NCI-H2081 treated with DMSO at 0.1 percent for 48 hours (cell line): ENCODE measurements at places on chromosomes 16 and 17.

DNA sequence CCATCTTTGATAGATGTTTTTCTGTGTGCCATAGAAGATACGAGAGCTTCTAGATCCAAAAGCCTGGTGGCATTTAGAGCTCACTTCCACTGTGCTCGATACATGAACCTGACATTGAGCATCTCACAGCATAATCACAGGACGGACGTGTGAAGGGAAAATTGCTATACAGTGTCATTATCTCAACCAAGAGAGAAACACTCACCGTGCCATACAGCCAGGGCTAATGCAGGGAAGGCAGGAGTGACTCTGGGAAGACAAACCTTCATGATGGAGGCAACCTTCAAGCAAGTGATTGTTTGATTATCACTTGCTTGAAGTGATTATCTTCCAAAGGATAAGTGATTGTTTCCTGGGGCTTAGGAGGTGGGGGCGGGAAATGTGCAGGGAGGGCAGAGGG is 218.2 kb upstream of the HSBP1 start:
- no peak for DNase-seq

DNA sequence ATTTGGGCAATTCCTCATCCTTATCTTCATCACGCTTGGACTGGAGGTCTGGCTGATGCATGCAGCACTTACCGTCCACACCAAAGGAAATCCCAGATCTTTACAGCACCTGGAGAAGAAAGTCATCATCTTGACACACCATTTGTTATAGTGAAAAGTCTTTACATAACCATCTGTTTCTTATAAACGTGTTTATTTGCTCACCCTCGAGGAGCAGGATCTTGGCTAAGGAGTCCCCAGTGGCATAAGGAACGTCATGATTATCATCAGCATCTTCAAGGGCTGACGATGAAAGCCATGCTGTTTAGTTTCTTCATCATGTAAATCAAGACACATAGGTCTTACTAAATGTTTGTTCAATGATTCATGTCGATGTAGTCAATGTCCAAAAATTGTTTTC is 248.8 kb upstream of the ELAC2 start:
- DNase-seq: no peak

DNA sequence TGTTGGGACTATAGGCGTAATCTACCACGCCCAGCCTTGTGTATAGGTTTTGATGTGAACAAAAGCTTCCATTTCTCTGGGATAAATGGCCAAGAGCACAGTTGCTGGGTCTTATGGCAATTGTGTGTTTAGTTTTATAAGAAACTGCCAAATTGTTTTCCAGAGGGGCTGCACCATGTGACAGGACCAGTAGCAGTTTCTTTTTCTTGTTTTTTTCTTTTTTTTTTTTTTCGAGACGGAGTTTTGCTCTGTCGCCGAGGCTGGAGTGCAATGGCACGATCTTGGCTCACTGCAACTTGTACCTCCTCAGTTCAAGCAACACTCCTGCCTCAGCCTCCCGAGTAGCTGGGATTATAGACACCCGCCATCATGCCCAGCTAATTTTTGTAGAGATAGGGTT is 34.3 kb upstream of the CBX4 start:
- no peak for DNase-seq

GRCh38 chr16:11735787-11736186 is 6.9 kb downstream of the TXNDC11 start:
- DNase-seq: no peak

DNA sequence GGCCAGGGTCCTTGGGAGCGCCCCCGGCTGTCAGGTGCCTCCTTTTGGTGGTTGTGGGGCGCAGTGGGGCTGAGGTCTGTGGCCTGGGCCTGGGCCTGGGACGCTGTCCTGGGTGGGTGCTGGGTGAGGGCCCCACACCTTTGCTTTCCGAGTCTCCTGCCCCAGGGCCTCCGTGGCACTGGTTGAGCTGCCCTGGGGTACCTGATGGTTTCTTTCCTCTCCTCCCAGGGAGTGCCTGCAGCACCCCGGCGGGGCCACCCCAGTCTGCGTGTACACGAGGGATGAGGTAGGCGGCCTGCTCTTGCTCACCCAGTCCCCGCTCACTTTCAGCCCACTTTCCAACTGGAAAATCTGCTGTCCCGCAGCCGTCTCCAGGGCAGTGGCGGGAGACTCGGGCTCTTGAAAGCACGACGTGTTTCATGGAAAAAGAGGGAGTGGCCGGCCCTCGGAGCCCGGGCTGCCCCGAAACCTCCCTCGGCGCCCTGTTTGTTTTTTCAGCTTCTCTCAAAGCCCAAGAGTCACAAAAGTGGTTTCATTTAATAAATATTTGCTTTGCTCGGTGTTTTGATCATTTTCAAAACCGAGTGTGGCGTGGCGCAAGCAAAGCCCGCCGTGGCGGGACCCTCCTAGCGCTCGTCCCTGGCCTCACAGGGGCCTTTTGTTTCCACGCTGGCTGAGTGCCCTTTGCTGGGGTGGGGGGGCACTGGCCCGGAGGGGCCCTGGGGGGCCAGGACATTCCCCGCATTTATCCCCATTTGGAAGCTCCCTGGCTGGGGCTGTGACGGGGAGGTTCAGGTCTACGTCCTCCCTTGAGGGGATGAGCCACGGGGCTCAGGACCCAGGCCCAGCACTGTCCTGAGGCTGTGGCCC is 17.4 kb downstream of the ASPSCR1 start:
- DNase-seq: no peak

DNA sequence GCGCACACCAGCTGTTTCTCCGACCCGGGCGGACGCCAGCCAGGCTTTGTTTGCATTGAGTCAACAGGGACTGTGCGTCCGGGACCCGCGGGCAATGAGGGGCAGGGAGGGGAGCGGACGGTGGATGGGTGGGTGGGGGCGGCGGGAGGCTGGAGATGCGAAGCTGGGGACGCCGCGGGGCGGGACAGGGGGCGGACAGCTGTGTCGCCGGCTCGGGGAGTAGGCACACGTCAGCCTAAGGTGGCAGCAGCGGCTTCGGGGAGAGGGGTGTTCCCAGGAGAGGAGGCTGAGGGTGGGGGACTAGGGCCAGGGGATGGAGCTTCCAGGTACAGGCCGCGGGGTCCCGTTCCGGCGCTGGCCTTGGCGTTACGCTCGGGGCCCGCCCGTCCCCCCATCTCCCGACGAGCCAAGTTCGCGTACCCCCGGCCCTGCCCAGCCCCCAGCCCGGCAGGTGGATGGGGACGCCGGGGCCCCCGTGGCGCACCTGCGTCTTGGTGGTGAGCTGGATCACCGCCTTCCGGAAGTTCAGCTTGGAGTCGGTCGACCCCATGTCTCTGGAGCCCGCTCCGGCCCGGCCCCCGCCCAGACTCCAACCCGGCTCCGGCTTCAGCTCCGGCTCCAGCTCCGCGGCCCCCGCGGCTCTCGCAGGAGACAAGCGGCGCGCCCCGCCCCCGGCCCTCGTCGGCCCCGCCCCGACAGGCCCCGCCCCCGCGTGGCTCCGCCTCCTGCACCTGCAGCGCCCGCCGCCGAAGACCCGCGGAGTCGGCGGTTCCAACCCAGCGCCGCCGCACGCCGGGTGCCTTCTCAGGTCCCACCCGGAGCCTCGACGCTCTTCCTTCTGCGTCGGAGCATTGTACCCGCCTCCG is at the start of gene HID1:
Gene HID1 (minus strand): TSS at position 653 of the 866 bp plus-strand sequence. CDS start 103 bp downstream, at position 550.
- DNase-seq: no peak

- DNase-seq: no peak
These were observed 1.7 kb upstream of the THRA start for GRCh38 chr17:40060887-40061608.

- no peak for DNase-seq
These were observed 6.8 kb downstream of the MYO1C start for GRCh38 chr17:1485423-1486376.

DNA sequence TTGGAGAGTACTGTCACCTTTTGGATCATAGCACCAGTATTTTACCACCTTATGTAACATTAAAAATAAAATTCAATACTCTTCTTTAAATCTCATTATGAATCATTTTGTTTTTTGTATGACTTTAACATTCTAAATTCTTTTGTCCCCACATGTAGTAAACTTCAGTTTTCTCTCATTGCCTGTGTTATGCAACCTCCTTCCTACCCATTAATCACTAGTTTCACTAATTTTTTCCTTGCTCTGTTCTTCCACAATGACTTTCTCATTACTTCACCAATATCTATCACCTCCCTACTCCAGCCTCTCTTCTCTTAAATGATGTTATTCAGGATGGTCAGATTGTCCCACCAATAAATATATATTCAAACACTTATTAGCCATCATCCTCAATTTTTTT is 68.7 kb downstream of the TTC19 start:
- DNase-seq: no peak

GRCh38 chr16:54544553-54545180 is 258.1 kb upstream of the IRX3 start:
- no peak for DNase-seq

GRCh38 chr16:69017036-69017783 is 88.2 kb upstream of the HAS3 start:
- no peak for DNase-seq

GRCh38 chr17:48043176-48043575 is 5.0 kb upstream of the NFE2L1 start:
- DNase-seq: no peak

DNA sequence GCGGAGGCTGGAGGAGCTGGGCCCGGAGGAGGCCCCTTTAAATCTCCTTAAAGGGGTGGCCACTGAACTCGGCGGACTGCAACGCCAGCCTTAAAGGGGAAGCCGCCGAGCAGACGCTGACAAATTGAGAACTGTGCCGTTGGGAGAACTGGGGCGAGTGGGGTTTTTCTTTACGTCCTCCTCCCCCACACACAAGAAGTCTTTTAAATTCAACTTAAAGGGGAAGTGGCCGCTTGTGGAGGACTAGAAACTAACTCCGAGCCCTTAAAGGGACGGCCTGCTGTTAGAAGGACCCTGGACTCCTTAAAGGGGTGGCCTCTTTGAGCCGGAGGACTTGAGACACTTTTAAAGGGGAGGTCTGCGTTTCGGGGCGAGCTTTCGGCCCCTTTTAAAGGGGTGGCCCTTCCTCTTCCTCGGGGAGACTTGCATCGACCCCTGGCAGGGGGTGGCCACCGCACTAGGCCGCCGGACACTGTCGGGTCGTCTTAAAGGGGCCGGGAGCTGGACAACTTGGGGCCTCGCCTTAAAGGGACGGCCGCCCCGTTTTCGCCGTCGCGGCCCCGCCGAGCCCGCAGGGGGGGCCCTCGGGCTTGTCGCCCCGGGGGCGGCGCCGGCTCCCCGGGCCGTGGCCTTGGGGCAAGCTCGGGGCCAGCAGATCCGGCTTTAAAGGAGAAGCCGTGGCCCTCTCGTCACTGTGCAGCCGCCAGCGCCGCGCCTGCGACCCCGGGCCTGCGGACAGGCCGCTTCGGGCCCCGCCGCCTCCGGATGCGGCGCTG is 688 bp downstream of the FBRS start:
- peak; percentile 81 for DNase-seq

- DNase-seq: no peak
These were observed 75.8 kb downstream of the ADAMTS18 start for GRCh38 chr16:77359065-77359502.

DNA sequence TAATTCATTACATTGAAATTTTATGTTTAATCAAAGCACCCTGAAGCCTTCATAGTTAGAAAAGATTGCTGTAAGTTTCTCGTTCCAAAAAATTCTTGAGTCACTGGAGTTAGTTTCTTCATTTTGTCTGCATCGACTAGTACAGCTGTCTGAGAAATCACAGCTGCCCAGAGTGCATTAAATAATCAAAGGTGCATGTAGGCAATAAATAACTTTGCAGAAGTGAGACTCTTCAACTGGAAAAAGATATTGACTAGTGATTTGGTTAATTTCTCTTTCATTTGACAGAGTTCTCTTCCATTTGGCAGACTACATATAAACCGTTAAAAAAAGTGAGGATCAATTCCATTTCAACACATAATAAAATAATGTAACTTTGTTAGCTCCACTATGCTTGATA is 234.0 kb downstream of the CNTNAP4 start:
- DNase-seq: no peak

- DNase-seq: no peak
These were observed 33.1 kb downstream of the CNGB1 start for GRCh38 chr16:57937861-57938260.

DNA sequence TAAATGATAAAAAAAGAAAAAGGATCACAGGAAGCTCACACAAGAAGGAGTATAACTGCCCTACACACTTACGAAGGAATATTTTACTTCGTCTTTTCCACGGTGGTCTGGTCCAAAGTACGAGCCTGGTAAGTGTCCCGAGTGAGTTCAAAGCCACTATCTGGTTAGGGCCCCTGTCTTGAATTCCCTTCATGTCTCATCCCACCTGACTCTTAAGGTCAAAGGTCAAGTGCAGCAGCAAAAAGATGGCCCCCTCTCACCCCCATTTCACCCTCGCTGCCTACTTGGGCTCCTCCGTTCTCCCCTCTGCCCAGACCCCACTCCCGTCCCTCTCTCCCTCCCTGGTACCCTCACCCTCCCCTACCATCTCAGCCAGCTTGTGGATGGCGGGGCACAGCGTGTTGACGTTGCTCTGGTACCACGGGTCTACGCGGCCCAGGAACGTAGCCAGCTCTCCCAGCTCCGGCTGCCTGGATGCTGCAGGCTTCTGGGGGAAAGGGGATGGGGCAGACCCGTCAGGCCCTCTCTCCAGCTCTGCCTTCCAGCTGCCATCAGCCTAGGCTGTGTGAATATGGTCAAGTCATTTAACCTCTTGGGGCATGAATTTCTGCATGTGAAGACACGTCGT is 27.8 kb upstream of the MFSD6L start:
- DNase-seq: no peak

DNA sequence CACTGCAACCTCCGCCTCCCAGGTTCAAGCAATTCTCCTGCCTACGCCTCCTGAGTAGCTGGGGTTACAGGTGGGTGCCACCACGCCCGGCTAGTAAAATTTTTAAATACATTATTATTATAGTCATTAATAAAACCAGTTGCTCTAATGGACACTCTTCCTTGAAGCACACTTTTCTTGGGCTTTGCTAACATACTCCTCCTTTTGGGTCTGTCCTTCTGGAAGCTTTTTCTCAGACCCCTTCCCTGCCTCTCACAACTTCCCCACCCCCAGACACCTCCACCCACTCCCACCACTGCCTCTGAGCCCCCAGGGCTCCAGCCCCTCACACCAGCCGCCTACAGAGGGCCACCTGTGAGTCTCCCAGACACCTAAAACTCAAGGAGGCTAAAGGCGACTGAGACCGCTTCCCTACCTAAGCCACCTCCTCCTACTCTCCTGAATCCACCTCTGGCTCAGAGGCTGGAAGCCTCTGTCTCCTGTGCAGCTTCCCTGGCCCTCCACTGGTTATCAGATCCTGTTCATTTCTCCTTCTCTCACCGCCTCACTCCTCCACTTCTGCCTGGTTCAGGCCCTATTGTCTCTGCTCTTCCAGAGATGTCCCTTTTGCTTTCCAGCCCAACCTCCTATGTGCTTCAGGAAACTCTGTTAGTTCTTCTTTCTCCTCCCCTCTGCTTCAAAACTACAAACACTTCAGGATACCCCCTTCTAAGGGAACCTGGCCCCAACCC is 2.1 kb upstream of the CUEDC1 start:
- no peak for DNase-seq

DNA sequence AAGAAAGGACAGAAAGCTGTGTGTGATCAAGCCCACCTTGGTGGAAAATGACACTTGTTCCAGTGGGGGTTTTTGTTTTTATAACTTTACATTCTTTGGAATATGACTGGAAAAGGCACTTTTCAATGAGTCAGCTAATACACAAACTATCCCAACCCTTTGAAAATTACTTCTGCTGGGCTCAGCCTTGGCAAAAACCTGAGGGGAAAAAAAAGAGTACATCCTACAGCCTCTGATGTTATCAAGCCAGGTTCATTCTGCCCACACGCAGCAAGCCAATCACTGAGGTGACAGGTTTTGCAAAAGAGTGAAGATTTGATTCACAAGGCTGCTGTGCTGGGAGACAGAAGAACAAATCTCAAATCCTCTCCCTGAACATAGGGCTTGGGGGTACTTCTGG is 484.5 kb upstream of the ERCC4 start:
- no peak for DNase-seq

- peak; percentile 72 for DNase-seq
These were observed 8.9 kb upstream of the TIMP2 start for GRCh38 chr17:78933959-78934568.

- DNase-seq: no peak
These were observed 13.4 kb downstream of the PGS1 start for GRCh38 chr17:78391843-78392242.
